ENCODE measurements at places on chromosomes 3 and 15.

- no peak for DNase-seq
Measured at GRCh38 chr3:157201648-157202278, 41.8 kb upstream of the CCNL1 start.

DNA sequence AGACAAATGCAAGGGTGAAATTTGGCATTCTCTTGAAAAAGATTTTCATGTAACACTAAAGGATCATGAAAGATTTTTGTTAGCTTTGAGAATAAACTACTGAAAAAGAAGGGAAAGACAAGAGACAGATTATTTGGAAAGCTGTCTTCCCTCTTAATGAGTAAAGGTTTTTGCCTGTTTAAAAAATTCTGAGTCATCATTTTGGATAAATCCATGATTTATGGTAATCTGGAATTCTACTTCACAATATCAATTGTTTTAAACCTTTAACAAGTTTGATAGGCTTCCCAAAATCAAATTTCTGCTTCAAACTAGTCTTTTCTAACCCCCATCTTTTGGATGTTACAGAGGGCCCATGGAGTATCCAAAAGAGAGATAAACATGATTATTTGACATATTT is 641.5 kb upstream of the EPHA6 start:
- no peak for DNase-seq

DNA sequence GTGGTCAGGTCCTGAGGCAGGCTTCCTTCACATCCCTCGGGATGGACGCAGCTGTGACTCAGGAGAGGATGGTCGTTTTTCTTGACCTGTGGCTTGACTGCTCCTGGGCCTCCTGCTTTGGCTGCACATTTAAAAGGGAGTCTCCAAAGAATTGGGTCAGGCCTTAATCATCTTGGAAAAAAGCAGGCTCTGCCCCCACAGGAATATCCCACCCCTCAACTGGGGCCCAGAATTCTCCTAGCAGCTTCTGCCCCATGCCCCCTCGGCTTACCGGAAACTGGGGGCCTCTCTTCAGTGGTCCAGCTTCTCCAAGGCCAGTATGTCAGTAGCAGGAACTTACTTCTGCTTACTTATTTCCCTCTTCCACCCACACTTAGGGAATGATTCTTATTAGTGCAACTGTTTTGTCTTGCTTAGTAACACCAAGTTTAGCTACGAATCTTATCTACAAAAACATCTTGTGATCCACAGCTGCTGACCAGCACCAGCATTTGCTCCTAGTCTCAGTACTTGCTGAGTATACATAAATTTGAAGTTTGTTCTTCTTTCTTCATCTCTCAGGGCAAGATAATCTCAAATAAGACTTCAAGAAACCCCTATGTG is 35.7 kb downstream of the ATG7 start:
- DNase-seq, result no peak

DNA sequence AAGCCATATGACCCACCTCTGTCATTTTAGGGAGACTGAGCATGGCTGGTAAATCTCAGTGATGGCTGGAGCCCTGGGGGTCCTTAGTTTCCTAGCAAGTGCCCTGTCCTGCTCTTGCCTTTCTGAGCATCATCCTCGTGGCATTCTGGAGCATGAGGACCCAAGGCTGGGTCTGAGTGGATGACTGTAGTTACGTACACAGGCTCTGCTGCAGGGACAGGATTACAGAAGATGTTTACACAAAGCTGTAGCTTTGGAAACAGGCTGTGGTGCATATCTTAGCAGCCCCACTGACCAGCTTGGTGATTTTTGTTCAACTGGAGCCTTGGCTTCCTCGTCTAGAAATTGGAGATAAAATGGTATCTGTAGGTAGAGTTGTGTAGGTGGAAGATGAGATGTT is 272.9 kb upstream of the CTDSPL start:
- DNase-seq, result no peak

GRCh38 chr3:172040078-172040980 is 951 bp downstream of the FNDC3B start:
- DNase-seq, result peak; percentile 17

DNA sequence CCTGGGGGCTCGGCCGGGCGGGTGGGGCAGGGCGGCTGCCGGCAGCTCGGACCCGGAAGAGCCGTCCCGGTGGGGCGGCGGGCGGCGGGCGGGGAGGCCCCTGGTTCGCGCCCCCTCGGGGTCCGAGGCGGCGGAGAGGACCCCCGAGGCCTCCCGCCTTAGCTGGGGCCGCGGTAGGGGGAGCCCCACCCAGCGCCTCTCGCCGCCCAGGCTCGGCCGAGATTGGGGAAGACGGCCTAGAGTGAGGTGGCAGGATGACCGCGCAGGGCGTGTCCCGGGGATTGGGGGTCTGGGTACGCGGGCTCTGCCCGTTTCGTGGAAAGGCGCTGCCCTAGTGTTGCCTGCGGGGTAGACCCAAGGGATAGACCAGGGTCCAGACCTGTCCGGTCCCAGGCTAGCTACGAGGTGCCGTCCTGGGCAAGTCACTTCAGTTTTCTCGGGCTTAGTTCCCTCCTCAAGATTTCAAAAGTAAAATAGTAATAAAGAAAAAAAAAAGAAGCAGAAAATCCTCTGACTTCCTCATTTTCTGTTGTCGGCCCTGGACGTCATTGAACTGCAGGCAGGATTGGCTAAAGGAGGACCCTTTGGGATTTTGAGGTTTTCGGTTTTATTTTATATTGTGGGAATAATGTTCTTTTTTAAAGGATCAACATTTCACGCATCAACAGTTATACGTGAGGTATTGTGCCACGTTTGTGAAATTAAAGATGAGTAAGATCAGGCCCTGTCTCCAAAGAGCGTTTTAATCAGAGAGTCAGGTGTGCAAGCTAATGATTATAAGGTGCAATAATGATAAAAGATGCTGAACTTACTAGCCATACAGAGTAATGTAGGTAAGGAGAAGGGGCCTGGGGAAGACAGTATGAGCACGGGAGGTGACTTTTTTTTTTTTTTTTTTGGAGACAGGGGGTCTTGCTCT is 679 bp downstream of the IQGAP1 start:
- peak; percentile 39 for DNase-seq

DNA sequence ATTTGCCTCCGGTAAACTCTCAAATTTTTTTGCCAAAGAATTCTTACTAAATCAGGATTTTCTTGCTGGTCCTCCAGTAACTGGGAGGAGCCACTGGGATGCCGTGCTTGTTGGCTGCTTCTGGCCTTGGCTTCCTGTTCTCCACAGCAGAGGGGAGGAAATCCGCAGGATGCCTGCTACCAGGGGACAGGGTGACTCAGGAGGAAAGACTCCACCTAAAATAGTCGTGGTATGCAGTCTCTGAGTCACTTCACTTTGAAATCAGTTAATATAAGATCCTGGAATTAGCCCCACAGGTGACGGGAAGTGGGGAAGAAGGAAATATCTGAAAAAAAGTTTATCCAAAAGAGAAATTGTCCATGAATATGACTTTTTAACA is 6.5 kb upstream of the TM4SF18 start:
- DNase-seq, result no peak

DNA sequence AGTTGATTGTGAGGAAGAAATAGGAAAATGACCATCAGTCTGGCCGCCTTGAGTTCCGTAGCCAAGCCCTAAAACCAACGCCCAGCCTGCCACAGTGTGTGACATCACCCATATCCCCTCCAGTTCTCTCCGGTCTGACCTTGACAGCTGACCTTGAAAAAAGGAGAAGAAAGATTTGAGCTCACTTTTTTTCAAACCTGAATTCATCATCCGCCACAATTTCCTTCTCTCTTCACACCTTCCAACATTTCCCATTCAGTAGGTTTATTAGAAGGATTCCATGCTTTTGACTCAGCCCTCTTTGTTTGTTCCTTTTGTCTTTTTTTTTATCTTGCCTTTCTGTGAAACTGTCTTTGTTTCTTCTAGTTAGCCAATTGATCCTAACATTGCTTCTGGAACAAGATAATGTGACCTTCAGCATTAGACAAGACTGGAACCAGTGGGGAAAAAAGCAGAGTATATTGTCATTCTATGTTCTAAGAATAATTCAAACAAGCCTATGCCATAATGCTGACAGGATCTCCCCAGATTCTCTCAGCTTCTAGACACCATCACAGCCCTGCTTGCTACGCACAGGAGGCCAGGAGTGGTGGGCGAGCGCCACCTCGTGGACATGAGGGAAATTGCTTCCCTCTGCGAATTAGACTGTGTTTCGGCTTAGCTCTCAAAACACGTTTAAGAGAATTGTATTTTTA is 283.1 kb downstream of the FGF12 start:
- peak; percentile 13 for DNase-seq

GRCh38 chr3:152047465-152047864 is 174.0 kb downstream of the SUCNR1 start:
- DNase-seq, result no peak

- DNase-seq, result no peak
Measured at GRCh38 chr3:55271549-55271948, 215.6 kb downstream of the WNT5A start.

GRCh38 chr3:74469713-74470112 is 144.7 kb downstream of the CNTN3 start:
- DNase-seq, result no peak

DNA sequence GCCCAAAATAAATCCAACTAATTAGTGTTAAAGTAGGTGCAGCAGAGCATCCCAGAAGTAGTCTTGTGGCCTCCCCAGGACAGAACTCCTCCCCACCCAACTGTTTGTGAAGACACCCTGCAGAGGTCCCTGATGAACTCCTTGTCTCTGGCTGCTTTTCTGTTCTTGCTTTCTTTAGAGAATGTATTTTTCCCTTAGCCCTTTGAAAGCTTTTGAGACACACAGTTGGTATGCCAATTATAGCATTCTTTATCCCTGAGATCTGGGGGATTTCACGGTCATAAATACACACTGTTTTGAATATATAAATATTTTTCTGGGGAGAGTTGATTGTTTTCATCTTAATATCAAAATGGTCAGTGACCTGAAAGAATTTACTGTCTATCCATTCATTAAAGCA is 9.8 kb downstream of the TFG start:
- no peak for DNase-seq

GRCh38 chr3:116083683-116084082 is 361.6 kb downstream of the LSAMP start:
- DNase-seq, result no peak

DNA sequence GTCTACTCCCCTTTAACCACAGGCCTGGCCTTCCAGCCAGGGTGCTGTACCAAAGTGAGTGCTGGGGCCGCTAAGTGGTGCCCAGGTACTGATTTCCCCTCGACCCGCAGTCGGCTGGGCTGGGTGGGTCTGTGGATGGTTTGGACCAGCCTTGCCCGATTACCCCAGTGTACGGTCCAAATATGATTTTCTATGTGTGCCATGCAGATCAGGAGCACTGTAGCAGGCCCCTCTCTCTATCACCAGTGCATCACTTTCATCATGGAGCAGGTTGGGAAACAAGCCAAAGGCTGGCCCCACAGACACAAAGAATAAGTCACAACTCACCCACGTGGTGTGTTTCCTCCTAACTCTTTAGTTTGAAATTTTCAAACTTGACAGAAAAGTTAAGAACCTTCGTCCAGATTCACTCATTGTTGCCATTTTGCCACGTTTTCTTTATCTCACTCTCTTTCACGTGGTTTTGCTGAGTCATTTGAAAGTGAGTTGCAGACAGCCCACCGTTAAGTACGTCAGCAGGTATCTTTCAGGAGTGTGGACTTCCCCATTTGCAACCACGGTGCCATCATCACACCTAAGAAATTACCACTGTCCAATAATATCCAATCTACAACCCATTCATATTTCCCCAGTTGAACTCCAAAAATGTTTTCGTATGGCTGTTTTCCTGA is 37.0 kb downstream of the ZNF710 start:
- DNase-seq, result peak; percentile 28

DNA sequence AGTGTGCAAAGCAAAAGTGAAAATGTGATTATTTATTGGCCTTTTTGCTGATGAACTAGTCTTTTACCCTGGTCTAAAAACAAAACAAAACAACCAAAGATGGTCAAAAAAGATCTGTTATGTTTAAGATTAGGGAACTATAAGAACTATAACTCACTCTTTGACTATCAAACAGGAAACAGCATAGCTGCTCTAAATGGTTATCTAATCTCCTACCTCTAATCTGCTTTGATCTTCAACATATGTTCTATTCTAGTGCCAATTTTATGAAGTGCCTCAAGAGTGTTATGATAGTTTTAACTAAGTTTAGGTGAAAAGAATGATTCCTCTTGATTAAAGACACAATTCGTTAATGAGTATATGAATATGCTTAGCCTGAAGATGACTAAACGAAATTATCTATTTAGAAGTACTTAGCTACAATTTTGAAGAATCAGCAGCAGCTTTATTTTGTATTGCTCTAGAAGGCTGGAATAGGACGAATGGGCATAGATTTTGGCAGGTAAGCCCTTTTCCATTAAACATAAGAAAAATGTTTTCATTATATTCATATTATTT is 46.0 kb downstream of the SETD2 start:
- DNase-seq, result no peak

DNA sequence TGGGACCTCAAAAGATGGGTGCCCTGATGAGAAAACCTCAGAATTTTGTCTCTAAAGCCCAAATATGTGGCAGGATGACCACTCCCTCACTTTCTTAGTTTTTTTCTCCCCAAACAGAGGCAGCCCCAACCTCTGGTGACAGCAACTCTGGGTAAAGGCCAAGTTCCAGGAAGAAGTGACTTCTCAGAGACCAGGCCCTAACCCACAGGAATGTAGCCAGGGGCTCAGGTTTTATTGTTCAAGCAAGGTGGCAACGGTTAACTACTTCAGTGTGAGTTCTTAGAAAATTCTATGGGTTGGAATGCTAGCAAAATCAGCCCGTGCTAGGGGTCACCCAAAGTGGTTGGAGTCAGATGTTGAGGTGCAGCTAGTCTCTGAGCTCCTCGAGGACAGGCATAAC is 5.1 kb upstream of the DNAJA4 start:
- no peak for DNase-seq

DNA sequence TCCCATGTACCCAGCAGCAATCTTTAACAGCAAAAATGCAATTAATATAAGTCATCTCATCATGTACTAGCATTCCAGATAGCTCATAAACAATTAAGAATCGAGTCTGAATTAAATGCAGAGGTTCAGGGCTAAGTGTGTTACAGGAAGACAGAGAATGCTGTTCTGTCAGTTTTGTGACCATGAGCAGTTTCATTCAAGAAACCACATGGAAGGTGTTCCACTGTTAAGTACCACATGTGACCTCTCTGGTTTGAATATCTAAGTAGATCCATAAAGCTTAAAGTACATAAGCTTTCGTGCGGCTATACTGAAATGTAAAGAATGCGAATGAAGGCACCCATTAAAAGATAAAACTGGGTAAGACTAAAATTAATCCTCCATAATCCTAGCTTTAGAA is 272.3 kb downstream of the IL5RA start:
- DNase-seq, result no peak

- no peak for DNase-seq
Measured at GRCh38 chr15:50880651-50881114, 27.8 kb upstream of the AP4E1 start.

DNA sequence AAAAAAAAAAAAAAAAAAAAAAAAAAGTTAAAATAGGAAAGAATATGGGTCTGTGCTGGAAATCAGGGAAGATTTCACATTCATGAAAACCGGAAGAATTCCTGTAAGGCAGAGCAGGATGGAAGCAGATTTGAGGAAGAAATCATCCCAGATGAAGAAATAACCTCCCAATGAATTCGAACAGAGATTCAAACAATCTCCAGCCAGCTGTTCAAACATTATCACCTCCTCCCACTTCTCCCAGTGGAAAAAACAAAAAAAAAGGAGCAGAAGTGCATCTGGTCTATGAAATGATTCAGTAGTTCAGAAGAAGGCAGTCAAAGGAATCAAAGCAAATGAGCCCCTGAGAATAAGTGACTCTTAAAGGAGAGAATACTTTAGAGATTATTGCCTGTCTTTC is 33.1 kb downstream of the CP start:
- DNase-seq, result no peak

- no peak for DNase-seq
Measured at GRCh38 chr3:133934996-133935842, 39.5 kb upstream of the RAB6B start.

GRCh38 chr3:30632065-30632464 is 25.7 kb downstream of the TGFBR2 start:
- DNase-seq, result no peak

Data from activated T-helper 9 cell treated with anti-CD3 and anti-CD28 coated beads, Interleukin-2, amount 50 U/mL, for 16 hours (primary cell).